ENCODE measurements at places on chromosomes 16 and 17.

DNA sequence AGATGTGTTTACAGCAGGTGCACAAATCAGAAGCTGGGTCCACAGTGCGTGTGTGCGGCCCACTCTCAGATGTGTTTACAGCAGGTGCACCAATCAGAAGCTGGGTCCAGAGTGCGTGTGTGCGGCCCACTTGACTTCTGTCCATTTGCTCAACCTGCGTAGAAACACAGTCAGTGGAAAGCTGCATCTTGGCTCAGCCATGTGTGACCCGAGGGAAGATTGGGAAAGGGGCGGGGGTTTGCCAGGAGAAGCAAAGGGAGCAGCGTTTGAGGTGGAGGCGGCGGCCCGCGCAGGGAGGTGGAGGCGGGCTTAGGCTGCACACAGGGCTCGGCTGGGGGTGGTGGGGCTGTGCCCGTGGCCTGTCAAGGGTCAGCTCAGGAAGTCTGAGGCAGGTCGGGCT, 4.3 kb downstream of the CTU2 start:
- no peak for DNase-seq

DNA sequence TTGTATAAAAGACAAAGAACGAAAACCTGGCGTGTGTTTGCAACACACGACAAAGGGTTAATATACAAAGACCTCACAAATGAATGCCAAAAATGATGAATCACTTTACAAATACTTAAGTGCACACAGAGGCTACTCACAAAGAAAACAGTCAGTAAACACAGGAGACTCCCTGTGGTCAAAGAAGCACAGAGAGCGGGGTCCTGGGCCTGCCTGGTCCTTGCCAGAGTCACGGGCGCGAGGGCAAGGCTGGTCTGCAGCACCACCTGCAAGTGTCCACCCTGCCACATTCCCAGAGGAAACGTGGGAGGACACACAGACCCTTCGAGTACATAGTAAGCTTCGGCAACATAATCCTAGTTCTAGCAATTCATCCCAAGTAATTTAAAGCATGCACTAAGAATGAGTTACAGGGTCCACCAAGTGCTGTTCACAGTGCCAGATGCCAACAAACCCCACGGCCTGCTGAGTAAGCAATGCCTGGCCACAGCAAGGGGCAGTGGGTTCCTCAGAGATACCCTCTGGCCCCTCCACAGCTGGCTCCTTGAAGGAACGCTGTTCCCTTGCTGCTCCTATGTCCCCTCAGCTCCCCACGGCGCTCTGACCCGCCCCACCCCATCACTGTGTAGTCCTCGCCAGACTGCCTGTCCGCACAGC, 24.6 kb upstream of the FAAP100 start:
- no peak for DNase-seq

DNA sequence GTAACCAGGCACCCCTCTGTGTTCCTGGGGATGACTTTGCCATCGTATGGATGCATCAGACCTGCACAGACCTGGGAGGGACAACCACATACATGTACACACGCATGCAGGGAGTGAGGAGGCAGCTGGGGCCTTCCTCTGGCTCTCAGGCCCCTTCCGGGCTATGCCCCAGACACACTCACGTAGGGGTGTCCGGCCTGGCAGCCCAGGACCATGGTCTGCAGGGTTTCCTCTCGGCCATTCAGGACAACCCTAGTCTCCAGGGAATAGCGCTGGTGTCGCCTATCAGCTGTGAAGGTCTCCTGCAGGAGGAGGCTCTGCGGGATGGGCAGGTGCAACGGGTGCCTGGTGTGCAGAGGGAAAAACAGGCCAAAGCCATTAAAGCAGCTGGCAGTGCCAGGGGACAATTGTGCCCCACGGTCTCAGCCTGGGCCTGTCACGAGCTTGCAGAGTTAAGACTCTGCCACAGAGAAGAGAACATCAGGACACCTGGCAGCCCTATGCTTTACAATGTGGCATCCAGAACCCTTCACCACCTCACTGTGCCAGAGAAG, 101.4 kb downstream of the RMI2 start:
- DNase-seq: no peak

- no peak for DNase-seq
These were observed 12.5 kb upstream of the C17orf107 start for GRCh38 chr17:4886830-4887229.

- DNase-seq: no peak
These were observed 28.4 kb downstream of the BAHCC1 start for GRCh38 chr17:81423698-81424071.

- DNase-seq: no peak
These were observed 82.3 kb downstream of the KATNIP start for GRCh38 chr16:27632216-27632615.

DNA sequence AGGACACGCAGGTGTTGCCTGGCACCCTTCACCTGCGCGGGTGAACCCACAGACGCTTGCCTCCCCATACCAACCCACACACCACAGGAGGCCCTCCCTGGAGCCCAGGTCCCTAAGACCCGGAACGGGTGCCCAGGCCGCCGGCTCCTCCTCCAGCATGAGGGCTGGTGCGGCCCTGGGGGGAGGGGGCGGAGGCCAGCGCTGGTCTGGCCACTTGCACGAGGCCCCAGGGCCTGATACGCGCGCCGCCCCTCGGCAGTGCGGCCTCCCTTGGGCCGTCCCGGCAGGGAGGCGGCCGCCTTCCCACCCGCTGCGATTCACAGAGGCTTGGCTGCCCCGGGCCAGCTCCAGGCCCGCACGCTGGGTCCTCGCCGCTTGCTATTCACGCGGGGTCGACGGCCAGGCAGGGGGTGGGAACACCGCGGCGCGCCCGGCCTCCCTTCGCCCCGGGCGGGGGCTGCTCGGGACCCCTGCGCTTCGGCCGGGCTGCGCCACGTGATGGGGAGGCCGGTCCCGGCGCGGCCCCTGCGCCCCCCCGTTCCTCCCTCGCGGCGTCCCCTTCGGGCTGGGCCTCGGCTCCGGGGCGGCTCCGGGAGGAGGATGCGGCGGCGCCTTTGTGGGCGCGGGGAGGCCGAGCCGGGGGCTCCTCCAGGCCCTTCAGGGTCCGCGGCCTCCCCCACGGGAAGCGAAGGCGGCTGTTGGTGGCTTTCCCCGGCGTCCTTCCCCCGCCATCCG, 685 bp downstream of the FASN start:
- DNase-seq: no peak

DNA sequence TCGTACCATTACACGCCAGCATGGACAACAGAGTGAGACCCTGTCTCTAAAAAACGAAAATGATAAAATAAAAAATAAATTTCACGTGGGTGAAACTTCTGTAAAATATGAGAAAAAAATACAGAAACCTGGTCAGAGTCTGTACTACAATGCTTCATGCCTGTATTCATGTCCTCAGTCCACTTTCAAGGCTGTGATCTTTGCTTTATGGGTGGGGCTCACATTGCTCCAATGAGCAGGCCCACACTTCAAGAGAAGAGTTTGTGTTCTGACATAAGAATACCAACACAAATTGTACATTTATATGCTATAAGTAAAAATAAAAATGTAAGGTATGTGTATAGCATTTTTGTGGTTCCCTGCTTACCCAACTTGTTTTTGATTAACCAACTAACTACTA, 32.2 kb upstream of the ABCA3 start:
- no peak for DNase-seq

GRCh38 chr16:53090591-53091411, 36.0 kb downstream of the CHD9 start:
- DNase-seq: no peak
